CD4-positive, alpha-beta T cell (primary cell): ENCODE measurements at places on chromosomes 3 and 15.

DNA sequence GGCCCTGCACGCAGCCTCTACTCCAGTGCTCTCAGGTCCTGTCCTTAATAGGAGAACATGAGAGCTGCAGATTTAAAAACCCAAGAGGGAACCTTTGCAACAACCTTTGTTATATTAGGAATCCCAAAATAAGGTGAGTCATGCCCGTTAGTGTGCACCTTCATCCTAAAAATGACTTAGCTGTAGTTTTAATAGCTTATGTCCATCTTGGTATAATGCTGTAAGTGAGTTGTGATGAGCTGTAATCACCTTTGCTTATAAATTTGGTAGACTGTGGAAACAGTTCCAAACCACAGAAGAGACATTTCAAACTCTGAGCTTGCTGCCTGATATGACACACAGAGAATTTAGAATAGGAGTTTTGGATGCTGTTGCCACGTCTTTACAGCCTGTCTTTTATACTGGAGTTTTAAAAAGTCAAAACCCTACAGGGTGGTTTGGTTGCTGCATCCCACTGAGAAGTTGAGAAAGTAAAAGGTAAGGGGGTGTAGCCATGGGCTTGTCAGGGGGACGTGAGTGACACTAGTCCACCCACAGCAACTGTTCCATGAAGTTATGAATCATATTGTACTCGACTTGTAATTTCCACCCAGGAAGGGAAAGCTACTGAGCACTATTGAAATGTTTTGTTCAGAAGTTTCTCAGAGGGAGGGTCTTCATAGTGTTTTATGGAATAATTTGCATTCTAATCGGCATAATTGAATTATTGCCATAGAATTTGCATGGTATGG is 27.4 kb upstream of the CD47 start:
- no peak overlapping the region for H3K4me3 ChIP-seq
- no peaks in the 10 kb centered on the region for H3K27me3 ChIP-seq
- DNase-seq: no peak
- no peaks in the 10 kb centered on the region for H3K36me3 ChIP-seq

GRCh38 chr3:8638994-8639658 is 5.5 kb downstream of the SSUH2 start:
- no peaks in the 10 kb centered on the region for H3K4me1 ChIP-seq
- H3K27ac ChIP-seq: no peak overlapping the region
- no peak for DNase-seq
- H3K36me3 ChIP-seq: no peaks in the 10 kb centered on the region
- H3K4me3 ChIP-seq: no peak overlapping the region

- peaks cover 12% of the 10 kb centered on the region for H3K36me3 ChIP-seq
- H3K4me3 ChIP-seq: no peak overlapping the region
- DNase-seq: no peak
- no peak overlapping the region for H3K27ac ChIP-seq
Measured at GRCh38 chr3:132561003-132561402, 36.1 kb upstream of the ACKR4 start.

GRCh38 chr3:174725303-174725702 is 133.8 kb upstream of the NAALADL2 start:
- no peaks in the 10 kb centered on the region for H3K4me1 ChIP-seq
- no peaks in the 10 kb centered on the region for H3K36me3 ChIP-seq
- H3K27me3 ChIP-seq: no peaks in the 10 kb centered on the region
- H3K4me3 ChIP-seq: no peak overlapping the region
- no peak overlapping the region for H3K27ac ChIP-seq

- H3K27me3 ChIP-seq: no peaks in the 10 kb centered on the region
- no peak for DNase-seq
- no peaks in the 10 kb centered on the region for H3K36me3 ChIP-seq
Measured at GRCh38 chr3:61979638-61980037, 393.7 kb downstream of the FEZF2 start.

DNA sequence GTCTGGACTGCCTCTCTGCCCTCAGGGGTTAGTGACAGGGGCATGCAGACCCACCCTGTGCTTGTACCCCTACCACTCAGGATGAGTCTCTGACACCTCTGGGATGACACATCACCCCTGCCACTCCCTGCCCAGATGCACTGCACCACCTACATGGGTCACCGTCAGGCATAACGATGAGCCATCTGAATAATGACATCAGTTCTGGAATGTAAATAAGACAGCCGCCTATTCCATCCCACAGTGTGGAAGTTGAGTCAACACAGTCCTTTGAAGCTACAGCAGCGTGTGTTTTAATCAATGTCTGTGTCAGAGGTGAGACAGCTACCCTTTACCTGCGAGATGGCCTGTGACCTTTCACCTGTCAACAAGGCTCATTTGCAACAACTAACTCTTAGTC is 268.7 kb upstream of the ARRDC4 start:
- no peaks in the 10 kb centered on the region for H3K27me3 ChIP-seq
- no peaks in the 10 kb centered on the region for H3K4me1 ChIP-seq
- no peak overlapping the region for H3K27ac ChIP-seq
- DNase-seq: no peak

GRCh38 chr15:89775815-89776214 is 317 bp upstream of the MESP2 start:
- DNase-seq: no peak
- no peak overlapping the region for H3K27ac ChIP-seq
- H3K27me3 ChIP-seq: peaks cover 13% of the 10 kb centered on the region
- no peaks in the 10 kb centered on the region for H3K36me3 ChIP-seq
- peaks cover 19% of the 10 kb centered on the region for H3K4me1 ChIP-seq
- no peak overlapping the region for H3K4me3 ChIP-seq

DNA sequence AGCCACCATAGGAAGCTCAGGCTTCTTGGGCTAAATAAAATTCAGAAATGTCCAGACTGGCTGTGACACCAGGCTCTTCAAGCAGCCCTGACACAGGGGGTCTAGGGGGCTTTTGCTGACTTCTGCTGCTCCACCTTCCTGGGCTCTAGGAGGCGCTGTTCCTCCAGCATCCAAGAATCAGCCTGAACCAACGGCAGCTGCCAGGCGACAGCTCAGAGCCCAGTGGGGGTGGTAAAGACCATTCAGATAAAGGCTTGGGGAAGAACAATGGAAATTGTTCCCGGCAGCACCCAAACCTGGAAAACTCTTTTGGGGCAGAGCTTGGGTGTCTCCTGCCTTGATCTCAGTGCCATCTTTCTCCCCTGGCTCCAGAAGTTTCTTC is 21.6 kb upstream of the PSTPIP1 start:
- no peak overlapping the region for H3K27ac ChIP-seq
- H3K4me3 ChIP-seq: no peak overlapping the region
- no peaks in the 10 kb centered on the region for H3K27me3 ChIP-seq

DNA sequence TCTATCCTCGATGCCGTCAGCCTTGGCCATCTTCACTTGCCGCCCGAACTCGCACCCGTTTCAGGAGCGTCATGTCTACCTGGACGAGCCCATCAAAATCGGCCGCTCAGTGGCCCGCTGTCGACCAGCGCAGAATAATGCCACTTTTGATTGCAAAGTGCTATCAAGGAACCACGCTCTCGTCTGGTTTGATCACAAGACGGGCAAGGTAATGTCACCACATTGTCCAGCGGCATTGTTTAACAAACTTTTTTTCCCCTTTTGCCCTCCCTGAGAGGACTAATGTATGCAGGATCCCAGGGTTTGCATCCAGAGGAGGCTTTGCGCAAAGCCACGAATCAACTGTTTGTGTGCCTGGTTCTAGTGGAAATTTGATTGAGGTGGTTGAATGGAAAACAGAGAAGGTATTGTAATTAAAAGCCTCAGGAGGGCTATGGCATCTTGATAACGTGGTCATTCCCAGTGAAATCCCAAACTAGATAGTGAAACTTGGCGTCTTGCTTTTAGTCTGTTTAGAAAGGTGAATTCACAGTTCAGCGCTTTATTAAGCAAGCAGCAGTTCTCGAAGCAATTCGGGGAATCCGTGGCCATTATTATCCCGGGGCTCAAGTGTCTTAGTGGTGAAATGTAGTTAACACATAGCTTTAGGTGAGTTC is 1.7 kb downstream of the SLMAP start:
- H3K27me3 ChIP-seq: no peaks in the 10 kb centered on the region
- H3K36me3 ChIP-seq: peaks cover 18% of the 10 kb centered on the region
- peak overlapping the region; percentile 72 for H3K4me3 ChIP-seq
- H3K4me1 ChIP-seq: peaks cover 43% of the 10 kb centered on the region
- H3K27ac ChIP-seq: no peak overlapping the region

- no peak for DNase-seq
- H3K27me3 ChIP-seq: no peaks in the 10 kb centered on the region
- H3K4me1 ChIP-seq: no peaks in the 10 kb centered on the region
- no peak overlapping the region for H3K4me3 ChIP-seq
- no peaks in the 10 kb centered on the region for H3K36me3 ChIP-seq
Measured at GRCh38 chr3:184110316-184110725, 13.5 kb downstream of the HTR3E start.

- no peak overlapping the region for H3K27ac ChIP-seq
- no peaks in the 10 kb centered on the region for H3K4me1 ChIP-seq
- no peaks in the 10 kb centered on the region for H3K27me3 ChIP-seq
Measured at GRCh38 chr15:89007989-89008388, 80.3 kb upstream of the ABHD2 start.

GRCh38 chr3:25557694-25558093 is 107.0 kb downstream of the TOP2B start:
- H3K27ac ChIP-seq: no peak overlapping the region
- no peaks in the 10 kb centered on the region for H3K27me3 ChIP-seq
- no peak for DNase-seq
- H3K4me3 ChIP-seq: no peak overlapping the region
- H3K4me1 ChIP-seq: no peaks in the 10 kb centered on the region

DNA sequence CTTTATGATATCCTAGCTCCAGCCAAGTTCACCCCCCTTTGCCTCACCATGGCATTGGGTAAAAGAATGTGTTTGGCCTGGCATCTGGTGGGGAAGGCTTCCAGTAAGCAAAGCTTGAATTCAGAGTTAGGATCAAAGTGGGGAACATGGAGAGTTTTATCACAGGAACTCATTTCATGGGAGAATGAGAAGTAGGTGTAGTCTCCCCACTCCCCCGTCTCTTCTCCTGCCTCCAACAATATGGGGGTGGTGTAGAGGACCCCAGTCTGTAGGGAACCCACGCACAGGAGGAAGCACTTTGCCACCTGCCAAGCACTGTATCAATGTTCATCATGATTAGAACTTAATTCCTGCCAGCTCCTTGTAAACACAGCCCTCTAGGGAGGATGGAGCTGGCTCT is 200.5 kb downstream of the UACA start:
- H3K27ac ChIP-seq: no peak overlapping the region
- H3K4me1 ChIP-seq: peaks cover 43% of the 10 kb centered on the region
- DNase-seq: no peak
- H3K36me3 ChIP-seq: no peaks in the 10 kb centered on the region
- no peak overlapping the region for H3K4me3 ChIP-seq

GRCh38 chr3:108511055-108511454 is 659 bp upstream of the MYH15 start:
- no peaks in the 10 kb centered on the region for H3K27me3 ChIP-seq
- H3K4me3 ChIP-seq: no peak overlapping the region
- no peak overlapping the region for H3K27ac ChIP-seq
- no peaks in the 10 kb centered on the region for H3K4me1 ChIP-seq
- DNase-seq: no peak

GRCh38 chr3:158918008-158918407 is 116.2 kb downstream of the MFSD1 start:
- no peak overlapping the region for H3K27ac ChIP-seq
- no peak overlapping the region for H3K4me3 ChIP-seq
- no peak for DNase-seq
- H3K36me3 ChIP-seq: no peaks in the 10 kb centered on the region
- no peaks in the 10 kb centered on the region for H3K27me3 ChIP-seq

- no peak overlapping the region for H3K27ac ChIP-seq
- no peak overlapping the region for H3K4me3 ChIP-seq
- no peaks in the 10 kb centered on the region for H3K4me1 ChIP-seq
- no peaks in the 10 kb centered on the region for H3K36me3 ChIP-seq
- no peak for DNase-seq
- H3K27me3 ChIP-seq: no peaks in the 10 kb centered on the region
Measured at GRCh38 chr3:22419261-22419660, 668.3 kb upstream of the ZNF385D start.

GRCh38 chr3:106560451-106560966 is 691.7 kb upstream of the CBLB start:
- H3K27ac ChIP-seq: no peak overlapping the region
- no peaks in the 10 kb centered on the region for H3K27me3 ChIP-seq
- no peak for DNase-seq
- no peak overlapping the region for H3K4me3 ChIP-seq
- H3K36me3 ChIP-seq: no peaks in the 10 kb centered on the region

DNA sequence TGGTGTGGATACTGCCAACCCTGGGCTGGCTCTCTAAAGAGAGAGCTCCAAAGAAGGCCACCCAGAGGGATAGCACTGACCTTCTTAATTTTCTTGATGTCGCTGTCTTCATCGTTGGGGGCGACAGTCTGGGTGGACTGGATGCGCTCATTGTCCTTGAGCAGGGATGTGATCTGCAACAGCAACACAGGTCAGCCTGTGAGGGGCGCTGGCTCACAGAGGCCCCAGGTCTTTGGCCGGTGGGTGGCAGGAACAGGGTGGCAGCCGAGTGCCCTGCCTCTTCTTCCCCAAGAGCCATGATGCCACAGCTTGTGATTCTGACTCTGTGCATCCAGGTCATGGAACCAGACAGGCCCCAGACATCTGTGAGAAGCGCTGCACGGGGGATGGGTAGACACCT is 41.2 kb downstream of the RASGRF1 start:
- DNase-seq: no peak
- H3K27me3 ChIP-seq: no peaks in the 10 kb centered on the region
- H3K4me1 ChIP-seq: no peaks in the 10 kb centered on the region
- no peak overlapping the region for H3K4me3 ChIP-seq
- no peak overlapping the region for H3K27ac ChIP-seq

DNA sequence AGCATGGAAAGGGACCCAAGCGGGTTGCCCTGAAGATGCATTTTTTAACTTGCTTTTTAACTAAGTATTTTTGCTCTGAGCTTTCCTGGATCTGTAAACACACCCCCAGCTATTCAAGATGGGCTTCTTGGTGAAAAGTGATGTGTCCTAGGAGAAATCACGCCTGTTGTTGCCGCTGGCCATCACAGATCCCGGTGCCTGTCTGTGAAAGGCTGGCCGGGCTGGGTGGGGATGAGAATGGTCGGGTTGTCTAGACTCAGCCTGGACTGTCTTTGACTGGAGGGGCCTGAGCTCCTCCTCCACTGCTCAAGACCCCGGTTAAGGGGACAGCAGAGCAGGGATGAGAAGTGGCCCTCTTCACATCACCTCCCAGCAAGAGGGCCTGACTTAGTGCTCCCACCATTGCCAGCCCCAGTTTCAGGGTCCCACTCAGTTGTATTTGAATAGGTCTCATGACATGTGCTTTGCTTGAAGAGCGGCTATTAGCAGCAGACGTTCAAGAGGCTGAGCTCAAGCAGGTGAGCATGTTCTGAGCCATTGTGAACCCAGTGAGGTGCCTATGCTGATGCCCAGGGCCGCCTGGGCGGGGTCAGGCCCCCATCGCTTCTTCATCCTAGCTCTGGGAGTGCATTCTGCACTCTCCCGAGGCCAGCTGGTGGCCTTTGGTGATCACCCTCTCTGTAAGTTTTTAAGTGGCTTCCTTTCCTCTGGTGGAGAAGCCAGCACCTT is 79.9 kb downstream of the IGF1R start:
- H3K27ac ChIP-seq: no peak overlapping the region
- DNase-seq: no peak
- H3K36me3 ChIP-seq: no peaks in the 10 kb centered on the region
- H3K4me1 ChIP-seq: peaks cover 12% of the 10 kb centered on the region
- H3K27me3 ChIP-seq: no peaks in the 10 kb centered on the region
- no peak overlapping the region for H3K4me3 ChIP-seq

GRCh38 chr15:59251001-59251845 is 44.6 kb downstream of the LDHAL6B start:
- peaks cover 7% of the 10 kb centered on the region for H3K4me1 ChIP-seq
- no peaks in the 10 kb centered on the region for H3K36me3 ChIP-seq
- no peaks in the 10 kb centered on the region for H3K27me3 ChIP-seq
- DNase-seq: no peak
